ENCODE measurements at places on chromosomes 7 and 10. TPM values are rescaled to one million over a fixed set of nuclear protein-coding genes. Genes with fewer than 3 reads are reported as not detected.

DNA sequence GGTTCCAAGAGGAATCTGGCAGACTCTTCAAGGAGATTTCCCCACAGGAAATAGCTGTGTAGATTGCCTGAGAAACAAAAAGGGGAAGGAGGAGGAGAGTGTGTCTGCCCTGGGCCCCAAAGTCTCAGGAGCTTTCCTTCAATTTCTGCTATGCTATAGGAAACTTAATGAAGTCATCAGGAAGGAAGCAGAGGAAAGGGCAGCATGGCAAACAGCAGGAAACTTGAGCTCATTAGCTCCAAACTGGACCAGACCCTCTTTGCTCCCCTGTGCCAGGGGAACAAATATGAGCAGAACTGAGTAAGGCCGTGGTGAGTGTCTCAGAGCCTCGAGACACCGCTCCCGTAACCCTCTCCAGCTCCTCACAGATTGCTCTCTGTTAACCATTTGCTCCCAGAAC lies 4.8 kb upstream of the KCNIP2 start:
- H3K27me3 ChIP-seq: no peaks in the 10 kb centered on the region
- no peak for DNase-seq
- H3K4me1 ChIP-seq: peaks cover 13% of the 10 kb centered on the region
- H3K4me3 ChIP-seq: no peak overlapping the region
- H3K27ac ChIP-seq: no peak overlapping the region

- peak; percentile 9 for DNase-seq
- peaks cover 4% of the 10 kb centered on the region for H3K36me3 ChIP-seq
- no peaks in the 10 kb centered on the region for H3K27me3 ChIP-seq
- peaks cover 22% of the 10 kb centered on the region for H3K4me1 ChIP-seq
These were observed 1.4 kb downstream of the OTUD1 start for GRCh38 chr10:23439961-23440889.

DNA sequence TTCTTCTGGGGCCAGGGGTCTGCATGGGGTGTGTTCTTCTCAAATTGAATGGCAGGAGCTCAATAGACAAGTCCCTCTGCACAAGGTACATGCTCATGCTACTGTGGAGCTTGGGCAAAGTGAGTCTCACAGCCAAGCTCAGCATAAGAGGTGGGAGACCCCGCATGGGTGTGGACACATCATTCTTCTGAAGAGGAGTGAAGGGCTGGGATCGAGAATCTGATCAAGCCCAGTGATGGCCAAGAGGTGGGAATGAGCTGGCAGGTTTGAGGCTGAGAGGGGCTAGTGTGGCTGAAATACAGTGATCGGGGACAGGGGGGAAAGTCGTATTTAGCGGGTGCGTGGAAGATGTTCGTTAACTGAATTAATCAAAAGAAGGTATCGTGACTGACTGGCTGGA lies 32.6 kb downstream of the CDH23 start:
- no peaks in the 10 kb centered on the region for H3K36me3 ChIP-seq
- no peaks in the 10 kb centered on the region for H3K27me3 ChIP-seq
- no peak for DNase-seq
- no peak overlapping the region for H3K27ac ChIP-seq
- H3K4me3 ChIP-seq: no peak overlapping the region
- H3K4me1 ChIP-seq: no peaks in the 10 kb centered on the region

- no peak overlapping the region for H3K4me3 ChIP-seq
- peaks cover 2% of the 10 kb centered on the region for H3K27me3 ChIP-seq
- H3K27ac ChIP-seq: no peak overlapping the region
- no peaks in the 10 kb centered on the region for H3K4me1 ChIP-seq
These were observed 42.3 kb upstream of the FOXI2 start for GRCh38 chr10:127694580-127695193.

DNA sequence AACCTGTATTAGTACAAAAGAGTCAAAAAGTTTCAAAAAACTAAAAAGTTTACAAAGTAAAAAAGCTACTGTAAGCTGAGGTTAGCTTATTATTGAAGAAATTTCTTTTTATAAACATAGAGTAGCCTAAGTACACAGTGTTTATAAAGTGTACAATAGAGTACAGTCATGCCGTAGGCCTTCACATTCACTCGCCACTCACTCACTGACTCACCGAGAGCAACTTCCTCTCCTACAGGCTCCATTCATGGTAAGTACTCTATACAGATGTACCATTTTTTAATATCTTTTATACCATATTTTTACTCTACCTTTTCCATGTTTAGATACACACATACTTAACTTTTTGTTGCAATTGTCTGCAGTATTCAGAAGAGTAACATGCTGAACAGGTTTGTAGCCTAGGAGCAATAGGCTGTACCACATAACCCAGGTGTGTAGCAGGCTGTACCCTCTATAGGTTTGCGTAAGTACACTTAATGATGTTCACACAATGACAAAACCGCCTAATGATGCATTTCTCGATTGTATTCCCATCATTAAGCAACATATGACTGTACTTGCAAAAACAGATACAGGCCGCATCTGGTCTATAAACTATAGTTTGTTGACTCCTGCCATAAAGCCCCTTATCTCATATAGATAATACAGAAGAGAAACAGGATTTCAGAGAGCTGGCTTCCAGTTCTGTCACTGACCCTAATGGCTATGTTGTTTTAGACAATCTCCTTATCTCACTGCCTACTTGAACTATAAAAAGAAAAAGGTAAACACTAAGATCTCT lies 438.8 kb downstream of the HTR7 start:
- H3K27me3 ChIP-seq: no peaks in the 10 kb centered on the region
- H3K4me1 ChIP-seq: no peaks in the 10 kb centered on the region
- H3K4me3 ChIP-seq: no peak overlapping the region
- no peak overlapping the region for H3K27ac ChIP-seq

- no peaks in the 10 kb centered on the region for H3K4me1 ChIP-seq
- H3K36me3 ChIP-seq: no peaks in the 10 kb centered on the region
- no peak overlapping the region for H3K4me3 ChIP-seq
- no peak overlapping the region for H3K27ac ChIP-seq
These were observed 531.2 kb upstream of the GHITM start for GRCh38 chr10:83607959-83608745.

GRCh38 chr7:82729172-82730030 lies 285.8 kb upstream of the CACNA2D1 start:
- H3K4me1 ChIP-seq: no peaks in the 10 kb centered on the region
- DNase-seq: no peak
- no peaks in the 10 kb centered on the region for H3K36me3 ChIP-seq
- H3K4me3 ChIP-seq: no peak overlapping the region
- no peaks in the 10 kb centered on the region for H3K27me3 ChIP-seq

DNA sequence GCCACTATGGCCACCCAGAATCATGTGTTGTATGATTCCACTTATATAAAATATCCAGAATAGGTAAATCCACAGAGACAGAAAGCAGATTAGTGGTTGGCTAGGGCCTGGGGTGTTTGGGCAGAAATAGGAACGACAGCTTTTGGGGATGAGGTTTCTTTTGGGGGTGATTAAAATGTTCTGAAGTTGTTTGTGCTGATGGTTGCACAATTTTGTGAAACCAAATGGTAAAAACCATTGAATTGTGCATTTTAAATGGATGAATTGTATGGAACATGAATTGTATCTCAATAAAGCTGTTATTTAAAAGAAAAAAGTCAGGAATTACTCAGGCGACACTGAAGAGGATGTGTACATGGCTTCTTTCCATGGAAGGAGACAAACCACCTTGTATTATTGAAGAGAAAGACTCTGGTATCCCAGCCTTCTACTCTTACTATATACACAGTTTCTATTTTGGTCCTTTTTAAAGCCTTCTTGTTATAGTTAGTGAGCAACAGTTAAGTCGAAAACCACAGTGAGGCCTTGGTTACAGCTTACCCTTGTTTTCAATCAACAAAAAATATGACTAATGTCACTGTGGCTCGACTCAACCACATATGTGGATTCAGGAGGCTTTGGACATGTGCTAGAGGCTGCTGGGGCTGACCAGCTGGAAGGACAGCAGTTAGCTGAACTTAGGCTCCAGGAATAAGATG lies 57.1 kb upstream of the KMT2E start:
- no peaks in the 10 kb centered on the region for H3K36me3 ChIP-seq
- no peak for DNase-seq
- H3K27me3 ChIP-seq: no peaks in the 10 kb centered on the region
- H3K27ac ChIP-seq: no peak overlapping the region
- H3K4me1 ChIP-seq: peaks cover 16% of the 10 kb centered on the region
- no peak overlapping the region for H3K4me3 ChIP-seq

DNA sequence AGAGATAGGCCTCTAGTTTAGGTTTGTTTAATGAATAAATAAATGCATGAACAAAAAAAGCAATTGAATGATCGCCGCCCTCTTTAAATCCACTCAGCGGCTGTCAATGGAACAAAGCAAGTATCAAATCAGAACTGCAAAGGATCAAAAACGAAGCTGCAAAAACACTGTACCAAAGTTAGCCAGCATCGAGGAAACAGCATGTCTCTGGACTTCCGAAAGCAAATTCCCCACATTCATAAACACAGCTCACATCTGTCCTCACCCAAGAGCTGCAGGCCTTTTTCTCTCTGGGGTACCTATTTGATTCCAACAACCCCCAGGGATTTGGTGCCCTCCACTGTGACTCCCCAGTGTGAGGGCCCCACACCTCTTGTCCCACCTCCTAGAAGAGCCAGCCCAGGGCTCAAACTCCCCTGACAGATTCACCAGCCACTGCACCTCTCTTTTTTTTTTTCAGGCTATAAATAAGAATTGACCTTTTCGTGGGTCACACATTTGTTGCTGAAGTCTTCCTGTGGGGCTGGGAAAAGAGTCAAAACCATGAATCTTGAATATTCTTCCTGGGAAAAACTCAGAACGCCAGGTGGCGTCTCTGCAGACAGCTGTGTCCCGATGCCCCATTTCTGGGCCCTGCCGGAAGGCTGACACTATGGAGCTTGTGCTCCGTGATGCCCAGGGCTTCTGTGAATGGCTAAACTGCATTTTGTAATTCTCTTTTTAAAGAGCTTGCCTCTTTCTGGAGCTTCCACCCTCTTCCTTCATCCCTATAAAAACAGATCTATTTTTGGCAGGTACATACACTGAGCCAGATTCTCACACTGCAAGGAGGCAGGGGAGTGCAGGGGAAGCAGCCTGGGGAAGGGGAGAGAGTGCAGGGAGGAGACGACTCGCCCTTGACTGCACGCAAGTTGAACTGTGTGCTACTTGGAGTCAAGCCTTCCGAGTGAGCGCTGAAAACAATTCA lies 51.7 kb downstream of the HSPA12A start:
- no peaks in the 10 kb centered on the region for H3K36me3 ChIP-seq
- H3K27me3 ChIP-seq: peaks cover 16% of the 10 kb centered on the region
- no peak overlapping the region for H3K4me3 ChIP-seq
- DNase-seq: no peak
- H3K4me1 ChIP-seq: no peaks in the 10 kb centered on the region

DNA sequence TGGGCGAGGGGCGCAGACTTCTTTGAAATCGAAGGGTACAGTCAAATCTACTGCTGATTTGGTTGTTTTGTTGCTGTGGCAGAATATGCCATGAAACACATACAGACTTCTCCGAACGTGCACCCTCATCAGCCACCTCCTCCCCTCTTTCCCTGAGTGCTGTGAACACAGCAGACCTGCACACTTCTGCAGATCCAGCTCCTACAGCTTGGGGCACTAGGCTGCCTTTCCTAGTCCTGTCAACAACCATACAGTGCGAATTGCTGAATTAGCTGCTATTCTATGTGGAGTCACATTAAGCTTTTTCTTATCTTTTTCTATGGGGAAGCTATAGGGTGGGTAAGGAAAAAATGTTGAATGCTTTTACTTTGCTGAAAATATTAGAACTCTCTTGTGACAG lies 57.5 kb downstream of the COL17A1 start:
- no peaks in the 10 kb centered on the region for H3K4me1 ChIP-seq
- H3K4me3 ChIP-seq: no peak overlapping the region
- H3K27ac ChIP-seq: no peak overlapping the region
- no peaks in the 10 kb centered on the region for H3K27me3 ChIP-seq
- DNase-seq: no peak

GIMAP4 gene
- 20.7 TPM for total RNA-seq

DNA sequence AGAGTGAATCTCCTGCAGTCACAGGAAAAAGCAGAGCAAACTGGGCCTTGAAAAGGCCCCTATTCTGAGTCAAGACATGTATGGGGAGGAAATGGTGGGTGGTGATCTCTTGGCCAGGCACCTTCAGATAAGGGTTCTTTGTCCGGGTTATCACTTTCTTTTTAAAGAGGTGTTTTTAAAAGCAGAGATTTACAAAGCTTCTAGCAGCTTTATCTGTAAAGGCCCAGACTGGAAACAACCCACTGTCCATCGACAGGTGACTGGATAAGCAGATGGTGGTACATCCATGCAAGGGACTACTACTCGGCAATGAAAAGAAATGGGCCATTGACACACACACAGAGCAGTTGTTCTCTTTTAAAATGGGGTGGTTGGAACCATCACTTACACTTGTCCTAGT lies 596.7 kb upstream of the MKI67 start:
- no peaks in the 10 kb centered on the region for H3K27me3 ChIP-seq
- H3K36me3 ChIP-seq: no peaks in the 10 kb centered on the region
- DNase-seq: no peak
- no peaks in the 10 kb centered on the region for H3K4me1 ChIP-seq
- no peak overlapping the region for H3K27ac ChIP-seq

GRCh38 chr7:79282070-79282694 lies 171.3 kb downstream of the MAGI2 start:
- no peak overlapping the region for H3K4me3 ChIP-seq
- DNase-seq: no peak
- H3K4me1 ChIP-seq: no peaks in the 10 kb centered on the region

GRCh38 chr10:114396464-114396863 lies 7.8 kb downstream of the AFAP1L2 start:
- H3K27me3 ChIP-seq: peaks cover 34% of the 10 kb centered on the region
- H3K4me3 ChIP-seq: no peak overlapping the region
- no peaks in the 10 kb centered on the region for H3K36me3 ChIP-seq
- H3K4me1 ChIP-seq: no peaks in the 10 kb centered on the region

- H3K36me3 ChIP-seq: no peaks in the 10 kb centered on the region
- no peak for DNase-seq
- no peak overlapping the region for H3K4me3 ChIP-seq
- H3K27me3 ChIP-seq: no peaks in the 10 kb centered on the region
These were observed 84.8 kb downstream of the PLXNA4 start for GRCh38 chr7:132491391-132491945.

- H3K27ac ChIP-seq: peak within 1 kb of the TSS; percentile 86
- no peaks in the 10 kb centered on the region for H3K27me3 ChIP-seq
- peaks cover 4% of the 10 kb centered on the region for H3K4me1 ChIP-seq
- peaks cover 8% of the 10 kb centered on the region for H3K36me3 ChIP-seq
- H3K4me3 ChIP-seq: peak within 1 kb of the TSS; percentile 72
- peak; percentile 84 for DNase-seq
These were observed at the start of gene SMIM30 for GRCh38 chr7:113118074-113118959. Gene SMIM30, minus strand, starts transcription at chr7:113118554. Its CDS starts 976 bp downstream, at chr7:113117578.

- H3K36me3 ChIP-seq: peaks cover 22% of the 10 kb centered on the region
- H3K4me1 ChIP-seq: peaks cover 40% of the 10 kb centered on the region
- peak overlapping the region; percentile 96 for H3K4me3 ChIP-seq
- H3K27me3 ChIP-seq: no peaks in the 10 kb centered on the region
- peak overlapping the region; percentile 99 for H3K27ac ChIP-seq
These were observed 382 bp upstream of the MBLAC1 start for GRCh38 chr7:100126239-100126930.

GRCh38 chr10:124568848-124569622 lies 107.4 kb downstream of the LHPP start:
- H3K4me3 ChIP-seq: no peak overlapping the region
- no peaks in the 10 kb centered on the region for H3K36me3 ChIP-seq
- no peak overlapping the region for H3K27ac ChIP-seq
- H3K27me3 ChIP-seq: no peaks in the 10 kb centered on the region
- no peaks in the 10 kb centered on the region for H3K4me1 ChIP-seq
- DNase-seq: no peak

TDRD1 gene
- not detected for total RNA-seq

NOBOX gene
- total RNA-seq: not detected

GRCh38 chr10:110330675-110331074 lies 26.0 kb upstream of the SMNDC1 start:
- H3K4me3 ChIP-seq: no peak overlapping the region
- no peak for DNase-seq
- H3K4me1 ChIP-seq: peaks cover 2% of the 10 kb centered on the region
- H3K27me3 ChIP-seq: no peaks in the 10 kb centered on the region
- H3K36me3 ChIP-seq: no peaks in the 10 kb centered on the region

GUSB gene
- 49.7 TPM for total RNA-seq
